ENCODE measurements at places on chromosomes 11 and 22.
A peak's percentile ranks its signal among the peaks of the same experiment; 100 is the strongest.

- DNase-seq: no peak
Measured at GRCh38 chr11:6476571-6476970, 2.8 kb upstream of the TRIM3 start.

DNA sequence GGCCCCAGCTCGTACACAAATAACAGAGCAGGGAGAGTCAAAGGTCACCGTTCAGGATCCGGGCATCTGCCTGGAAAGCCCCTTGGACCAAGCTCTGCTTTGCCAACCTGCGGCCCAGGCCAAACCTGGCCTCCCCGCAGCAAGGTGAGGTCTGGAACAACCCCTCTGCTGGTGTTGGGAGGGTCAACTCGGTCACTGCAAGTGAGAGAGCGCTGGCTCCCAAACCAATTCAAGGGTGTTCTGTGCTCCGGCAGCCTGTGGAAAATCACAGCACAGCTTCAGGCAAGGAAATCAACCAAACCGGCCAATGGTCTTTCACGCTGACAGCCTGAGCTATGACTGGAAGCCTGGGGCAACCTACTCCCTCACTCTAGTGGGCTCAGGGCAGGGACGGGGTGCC is 63.4 kb downstream of the MYH9 start:
- no peak for DNase-seq

- DNase-seq: no peak
Measured at GRCh38 chr11:71472357-71472885, 19.4 kb downstream of the NADSYN1 start.

DNA sequence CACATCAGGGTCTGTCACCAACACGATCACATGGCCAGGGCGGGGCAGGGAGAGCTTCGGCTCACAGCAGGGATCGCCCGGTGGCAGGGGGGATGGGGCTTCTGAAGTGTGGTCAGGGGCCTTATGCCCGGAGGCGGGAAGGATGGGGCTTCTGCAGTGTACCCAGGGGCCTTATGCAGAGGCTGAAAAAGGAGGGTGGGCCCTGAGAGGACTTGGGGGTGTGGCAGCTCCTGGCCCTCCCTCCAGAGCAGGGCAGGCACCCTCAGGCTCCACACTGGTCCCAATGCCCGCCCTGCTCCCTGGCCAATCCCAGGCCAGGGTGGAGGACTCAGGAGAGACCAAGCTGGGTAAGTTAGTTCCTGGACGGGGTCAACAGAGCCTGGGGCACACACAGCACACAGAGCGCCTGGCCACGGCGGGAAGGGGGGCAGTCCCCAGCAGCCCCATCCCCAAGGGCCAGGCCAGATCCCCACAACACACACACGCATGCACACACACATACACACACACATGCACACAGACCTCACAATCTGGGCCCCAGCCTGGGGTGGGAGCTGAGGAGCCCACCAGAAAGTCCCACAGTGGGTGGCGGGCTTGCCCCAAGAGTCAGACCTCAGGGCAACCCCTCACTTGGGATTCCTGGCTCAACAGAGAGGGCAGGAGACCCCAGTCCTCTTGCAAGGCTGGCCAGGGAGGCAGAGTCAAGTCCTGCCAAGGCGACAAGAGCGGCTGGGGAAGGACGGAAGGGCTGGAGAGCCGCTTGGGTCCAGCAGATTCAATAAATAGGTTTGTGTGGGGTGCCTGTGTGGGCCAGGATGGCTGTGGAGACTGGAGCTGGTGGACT is 1.1 kb upstream of the CEND1 start:
- no peak for DNase-seq

- DNase-seq: no peak
Measured at GRCh38 chr22:25130462-25130861, 69.2 kb upstream of the CRYBB3 start.

DNA sequence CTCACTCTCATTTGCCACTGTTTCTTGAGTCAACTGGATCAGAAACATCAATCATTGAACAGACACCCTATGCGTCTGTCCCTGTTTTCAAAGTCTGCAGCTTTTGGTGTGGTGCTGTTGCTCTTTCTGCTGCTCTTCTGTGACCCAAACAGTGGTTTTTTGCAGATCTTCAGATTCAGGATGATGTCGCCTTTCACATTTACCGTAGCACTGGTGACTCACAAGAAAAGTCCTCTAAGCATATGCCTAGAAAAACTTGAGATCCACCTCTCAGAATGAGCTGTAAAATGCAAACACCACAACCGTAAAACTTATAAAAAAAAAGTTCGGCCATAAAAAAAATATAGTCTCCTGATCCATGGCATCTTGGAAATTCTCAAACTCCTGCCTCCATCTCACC is 400.4 kb downstream of the NTM start:
- no peak for DNase-seq

DNA sequence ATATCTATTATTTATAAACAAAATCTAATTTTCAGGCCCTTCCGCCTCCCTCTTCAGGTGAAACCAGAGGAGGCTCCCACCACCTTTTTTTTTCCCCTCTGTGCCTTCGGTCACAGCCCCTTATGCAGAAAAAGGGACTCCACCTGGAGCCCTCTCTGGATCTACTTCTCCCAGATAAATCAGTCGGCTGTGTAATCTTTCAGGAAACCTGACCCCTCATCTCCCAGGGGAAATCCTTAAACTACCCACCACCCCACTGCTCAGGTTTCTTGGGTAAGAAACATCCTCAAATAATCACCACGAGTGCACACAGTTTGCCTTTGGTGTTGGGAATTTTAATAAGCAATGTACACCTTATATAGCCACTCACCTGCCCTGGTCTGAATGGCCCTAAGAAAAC is 104.2 kb downstream of the NAV2 start:
- peak; percentile 31 for DNase-seq
